Osteocyte (in vitro differentiated cells): ENCODE measurements at places on chromosomes 1 and 21. TPM values are rescaled to one million over a fixed set of nuclear protein-coding genes. Genes with fewer than 3 reads are reported as not detected.

The BEND5 gene
- 1.5 and 1.7 TPM in 2 replicates for total RNA-seq

The MIXL1 gene
- 0.18 TPM in 1 of 2 replicates, not detected in the other for total RNA-seq

DNA sequence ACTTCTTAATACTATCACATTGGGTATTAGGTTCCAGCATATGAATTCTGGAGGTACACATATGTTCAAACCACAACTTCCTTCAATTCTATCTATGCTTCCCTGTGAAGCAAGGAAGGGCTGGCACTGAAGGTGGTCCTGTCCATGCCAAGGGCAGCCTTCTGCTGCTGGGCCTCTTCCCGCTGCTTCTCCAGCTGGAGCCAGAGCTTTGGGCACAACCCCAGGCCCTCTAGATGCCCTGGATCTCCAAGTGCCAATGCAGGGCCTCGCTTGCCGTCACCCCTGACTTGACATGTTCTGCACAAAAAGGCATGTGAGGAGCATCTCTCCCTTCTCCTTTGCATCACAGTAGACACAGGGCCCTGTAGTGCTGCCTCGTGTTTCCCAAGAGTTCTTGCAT is 62.6 kb downstream of the STYXL2 start:
- no peak for DNase-seq
- H3K27ac ChIP-seq: no peak overlapping the region
- H3K27me3 ChIP-seq: no peaks in the 10 kb centered on the region
- H3K4me3 ChIP-seq: no peak overlapping the region

DNA sequence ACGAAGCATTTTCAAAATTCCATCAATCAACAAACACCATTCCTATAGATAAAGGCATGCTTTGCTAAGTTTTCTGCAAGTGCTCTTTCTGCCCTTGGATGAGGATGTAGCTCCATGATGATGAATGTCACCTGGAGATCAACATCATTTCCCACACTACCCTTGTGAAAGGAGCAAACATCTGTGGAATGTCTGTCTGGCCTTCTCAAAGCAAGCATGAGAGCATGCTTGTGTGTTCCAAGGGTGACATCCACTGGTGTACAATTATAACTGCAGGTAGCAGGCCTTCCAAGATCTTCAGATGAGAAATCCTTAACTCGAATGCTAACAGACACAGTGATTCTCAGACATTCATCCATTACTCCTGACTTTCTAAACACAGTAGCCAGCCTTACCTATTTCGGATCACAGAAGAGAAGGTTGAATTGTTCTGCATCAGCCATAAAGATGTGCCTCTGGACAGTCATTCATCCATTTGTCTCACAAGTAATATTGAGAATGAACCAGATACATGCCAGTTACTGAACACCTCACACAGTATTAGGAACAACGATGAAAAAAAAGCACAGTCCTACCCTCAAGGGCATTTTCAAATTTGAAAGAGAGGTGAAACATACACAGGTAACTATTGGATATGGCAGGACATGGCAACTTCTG is 162.4 kb downstream of the TPR start:
- H3K36me3 ChIP-seq: no peaks in the 10 kb centered on the region
- no peak overlapping the region for H3K27ac ChIP-seq

DNA sequence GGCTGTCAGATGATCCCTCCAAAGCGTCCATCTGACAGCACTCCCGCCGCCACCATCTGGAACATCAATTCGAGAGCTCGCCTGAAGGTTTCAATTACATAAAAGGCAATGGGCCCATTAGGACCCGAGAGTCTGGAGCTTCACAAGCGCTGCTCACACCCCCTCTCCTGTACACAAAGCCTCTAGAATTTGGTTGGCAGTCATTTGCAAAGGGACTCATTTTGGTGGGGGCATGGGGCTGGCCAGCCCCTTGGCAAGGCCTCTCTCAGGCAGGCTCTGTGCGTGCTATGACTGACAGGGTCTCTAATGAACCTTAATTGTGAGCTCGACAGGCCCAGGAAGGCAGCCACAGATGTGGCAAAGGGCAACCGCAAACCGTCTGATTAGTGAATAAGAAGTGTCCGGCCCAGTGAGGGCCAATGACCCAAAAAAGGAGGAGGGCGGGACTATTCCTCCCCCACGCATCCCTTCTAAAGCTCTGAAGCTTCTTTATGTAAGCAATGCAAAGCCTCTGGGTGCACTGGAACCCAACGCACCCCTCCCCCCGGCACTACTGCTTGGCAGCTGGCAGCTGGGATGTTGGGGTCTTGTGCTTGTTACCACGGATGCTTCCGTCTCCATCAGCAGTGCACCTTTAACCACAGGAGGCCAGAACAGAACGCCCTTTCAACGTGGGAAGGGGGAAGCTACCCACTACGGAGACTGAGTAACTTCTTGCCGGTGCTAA is 79.4 kb downstream of the CAPZB start:
- no peaks in the 10 kb centered on the region for H3K27me3 ChIP-seq
- peaks cover 55% of the 10 kb centered on the region for H3K4me1 ChIP-seq
- DNase-seq: no peak
- no peak overlapping the region for H3K4me3 ChIP-seq
- H3K27ac ChIP-seq: peak overlapping the region; percentile 77
- peaks cover 31% of the 10 kb centered on the region for H3K36me3 ChIP-seq

DNA sequence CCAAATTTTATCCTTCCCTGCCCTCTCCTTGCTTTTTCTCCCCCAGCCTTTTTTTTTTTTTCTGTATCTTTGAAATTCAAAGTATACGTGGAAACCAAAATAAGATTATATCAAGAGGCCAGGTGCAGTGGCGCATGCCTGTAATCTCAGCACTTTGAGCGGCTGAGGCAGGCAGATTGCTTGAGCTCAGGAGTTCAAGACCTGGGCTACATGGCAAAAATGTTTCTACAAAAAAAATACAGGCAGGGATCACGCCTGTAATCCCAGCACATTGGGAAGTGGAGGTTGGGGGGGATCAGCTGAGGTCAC is 6.6 kb upstream of the PRCC start:
- no peak for DNase-seq
- H3K27ac ChIP-seq: no peak overlapping the region
- no peaks in the 10 kb centered on the region for H3K27me3 ChIP-seq
- no peak overlapping the region for H3K4me3 ChIP-seq
- H3K4me1 ChIP-seq: no peaks in the 10 kb centered on the region
- no peaks in the 10 kb centered on the region for H3K36me3 ChIP-seq

DNA sequence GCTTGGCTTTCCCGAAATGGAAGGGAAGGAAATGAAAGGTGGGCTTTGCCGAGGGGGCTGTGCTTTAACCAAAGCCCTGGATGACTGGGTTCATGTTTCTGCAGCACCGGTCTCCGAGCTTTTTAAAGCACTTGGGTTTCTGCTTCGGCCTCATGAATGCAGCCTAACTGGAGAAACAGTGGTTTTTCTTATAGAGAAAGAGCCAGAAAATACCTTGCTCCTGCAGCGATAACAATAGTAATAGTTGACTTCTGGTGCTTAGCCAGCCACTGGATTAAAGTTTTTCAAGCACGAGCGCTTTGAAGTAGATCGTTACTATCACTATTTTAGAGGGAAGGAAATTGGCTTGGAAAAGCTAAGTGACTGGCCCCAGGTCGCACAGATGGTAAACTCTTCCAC is 500 bp upstream of the DOCK7 start:
- peak overlapping the region; percentile 96 for H3K4me3 ChIP-seq
- peak overlapping the region; percentile 96 for H3K27ac ChIP-seq
- H3K27me3 ChIP-seq: no peaks in the 10 kb centered on the region
- no peak for DNase-seq

GRCh38 chr1:23168079-23168444 is 594 bp downstream of the LUZP1 start:
- no peak for DNase-seq
- H3K4me1 ChIP-seq: peaks cover 64% of the 10 kb centered on the region
- no peaks in the 10 kb centered on the region for H3K27me3 ChIP-seq
- H3K36me3 ChIP-seq: no peaks in the 10 kb centered on the region
- H3K27ac ChIP-seq: peak overlapping the region; percentile 96

The KIF26B gene
- 8.6 and 8.8 TPM in 2 replicates for total RNA-seq

The BMP8B gene
- total RNA-seq: 0.08 TPM in 1 of 2 replicates, not detected in the other

GRCh38 chr1:228059634-228060457 is 22.7 kb upstream of the ARF1 start:
- peaks cover 50% of the 10 kb centered on the region for H3K27me3 ChIP-seq
- no peak overlapping the region for H3K27ac ChIP-seq
- no peak overlapping the region for H3K4me3 ChIP-seq
- peaks cover 3% of the 10 kb centered on the region for H3K4me1 ChIP-seq
- H3K36me3 ChIP-seq: no peaks in the 10 kb centered on the region

DNA sequence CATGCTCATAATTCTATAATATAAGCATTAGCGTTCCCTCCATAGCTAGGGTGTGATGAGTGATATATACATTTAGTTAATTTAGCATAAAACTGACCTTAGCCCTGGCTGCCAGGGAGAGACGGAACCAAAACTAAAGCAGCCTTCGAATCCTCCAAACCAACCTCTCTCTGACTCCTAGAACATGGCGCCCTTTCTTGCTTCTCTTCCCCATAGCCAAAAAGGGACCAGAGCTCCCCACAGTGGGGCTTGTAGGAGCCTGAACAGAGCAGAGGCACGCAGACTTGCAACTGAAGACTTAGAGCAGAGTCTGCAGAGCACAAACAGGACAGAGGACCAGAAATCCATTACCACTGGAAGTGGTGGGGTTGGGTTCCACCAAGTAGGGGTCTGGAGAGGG is 17.7 kb downstream of the IRF2BP2 start:
- no peak overlapping the region for H3K27ac ChIP-seq
- peak; percentile 48 for DNase-seq
- H3K4me1 ChIP-seq: peaks cover 9% of the 10 kb centered on the region
- H3K36me3 ChIP-seq: no peaks in the 10 kb centered on the region
- H3K27me3 ChIP-seq: no peaks in the 10 kb centered on the region
- no peak overlapping the region for H3K4me3 ChIP-seq

- no peaks in the 10 kb centered on the region for H3K27me3 ChIP-seq
- H3K27ac ChIP-seq: peak overlapping the region; percentile 51
- peaks cover 9% of the 10 kb centered on the region for H3K4me1 ChIP-seq
Observed at GRCh38 chr1:82934074-82934473, 1064.9 kb downstream of the TTLL7 start.

GRCh38 chr1:36710951-36711350 is 228.2 kb upstream of the CSF3R start:
- peaks cover 10% of the 10 kb centered on the region for H3K27me3 ChIP-seq
- H3K27ac ChIP-seq: no peak overlapping the region
- H3K36me3 ChIP-seq: no peaks in the 10 kb centered on the region
- no peak for DNase-seq
- H3K4me1 ChIP-seq: no peaks in the 10 kb centered on the region

DNA sequence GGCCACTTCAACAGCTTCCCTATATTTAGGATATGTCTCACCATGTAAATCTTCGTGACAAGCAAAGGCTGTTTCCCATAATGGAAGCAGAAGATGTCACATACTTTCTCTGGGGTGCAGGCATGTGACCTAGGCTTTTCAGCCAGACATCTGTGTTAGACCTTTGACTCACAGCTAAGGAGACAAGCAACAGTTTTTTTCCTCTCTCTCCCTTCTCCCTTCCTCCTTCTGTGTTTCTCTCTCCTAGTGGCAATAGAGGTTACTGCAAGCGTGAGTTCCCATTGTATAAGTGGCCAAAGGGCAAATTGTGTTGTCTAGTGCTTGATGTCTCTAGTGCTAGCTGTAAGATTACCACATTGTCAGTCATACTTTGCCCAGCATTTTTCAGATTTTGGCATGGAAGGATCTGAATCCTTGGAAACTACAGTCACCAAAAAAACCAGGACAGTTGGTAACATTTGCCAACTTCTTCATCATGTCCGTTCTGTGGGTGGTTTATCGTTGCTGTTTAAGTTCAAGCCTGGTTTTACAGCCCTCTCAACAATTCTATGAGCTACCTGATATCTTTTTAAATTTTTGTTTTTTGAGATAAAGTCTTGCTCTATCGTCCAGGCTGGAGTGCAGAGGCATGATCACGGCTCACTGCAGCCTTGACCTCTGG is 44.4 kb upstream of the RABGAP1L start:
- no peak overlapping the region for H3K4me3 ChIP-seq
- no peaks in the 10 kb centered on the region for H3K36me3 ChIP-seq
- H3K27me3 ChIP-seq: peaks cover 8% of the 10 kb centered on the region
- H3K27ac ChIP-seq: no peak overlapping the region

DNA sequence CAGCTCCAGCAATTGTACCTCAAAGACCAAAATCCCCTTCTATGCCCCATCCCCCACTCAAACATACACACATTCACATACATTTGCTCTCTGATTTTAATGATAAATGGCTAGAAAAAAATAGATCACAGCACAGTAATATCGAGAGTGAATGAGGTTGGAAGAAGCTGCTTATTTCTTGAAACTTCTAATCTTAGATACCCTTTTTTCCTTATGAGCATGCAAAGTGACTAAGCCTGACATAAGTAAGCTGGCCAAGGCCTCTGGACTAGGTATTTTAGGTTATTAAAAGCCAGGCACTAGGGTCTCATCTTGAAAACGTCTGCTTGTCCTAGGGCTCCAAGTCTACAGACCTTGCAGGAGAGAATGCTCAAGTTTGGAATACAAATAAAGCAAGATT is 133.6 kb downstream of the TGFBR3 start:
- DNase-seq: no peak
- no peaks in the 10 kb centered on the region for H3K27me3 ChIP-seq
- H3K36me3 ChIP-seq: peaks cover 10% of the 10 kb centered on the region
- no peak overlapping the region for H3K4me3 ChIP-seq
- no peak overlapping the region for H3K27ac ChIP-seq
- peaks cover 49% of the 10 kb centered on the region for H3K4me1 ChIP-seq

The CDC20 gene
- 15.2 and 18.7 TPM in 2 replicates for total RNA-seq

The CD1E gene
- total RNA-seq: not detected in 2 replicates

The TNFRSF8 gene
- total RNA-seq: not detected in 2 replicates

GRCh38 chr1:5993556-5994491 is 1.6 kb upstream of the NPHP4 start:
- DNase-seq: no peak
- H3K4me1 ChIP-seq: peaks cover 18% of the 10 kb centered on the region
- H3K27me3 ChIP-seq: no peaks in the 10 kb centered on the region
- no peak overlapping the region for H3K27ac ChIP-seq
- no peaks in the 10 kb centered on the region for H3K36me3 ChIP-seq

DNA sequence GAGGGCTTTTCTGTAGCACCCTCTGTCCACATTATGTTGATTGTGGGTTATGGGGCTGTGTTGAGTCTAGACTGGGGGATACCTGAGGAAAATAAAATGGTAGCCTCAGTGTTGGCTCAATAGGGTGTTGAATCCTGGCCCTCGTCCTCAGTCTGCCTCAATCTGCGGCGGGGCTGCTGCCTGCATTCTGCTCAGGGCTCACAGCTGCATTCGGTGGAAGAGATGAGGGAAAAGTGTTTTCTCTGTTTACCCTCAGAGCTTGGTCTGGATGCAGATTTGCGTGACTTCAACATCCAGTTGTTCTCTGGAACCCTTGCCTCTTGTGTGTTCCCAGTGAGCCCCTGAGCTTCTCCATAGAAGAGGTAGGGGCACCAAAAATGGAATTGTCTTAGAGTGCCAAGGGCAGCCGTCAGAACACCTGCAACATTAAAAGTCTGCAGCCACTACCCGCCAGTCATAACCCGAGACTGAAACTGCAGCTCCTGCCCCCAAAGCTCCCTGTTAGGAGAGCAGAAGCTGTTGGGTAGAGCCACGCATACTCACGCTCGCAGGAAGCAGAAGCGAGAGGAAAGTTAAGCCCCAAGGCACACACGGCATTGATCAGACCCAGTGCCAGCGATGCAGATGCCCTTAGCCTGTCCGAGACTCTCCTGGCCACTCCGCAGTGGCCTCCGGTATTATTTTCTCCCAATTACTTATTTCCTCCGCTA is 215.3 kb upstream of the C1orf174 start:
- H3K36me3 ChIP-seq: no peaks in the 10 kb centered on the region
- no peak for DNase-seq
- H3K4me3 ChIP-seq: no peak overlapping the region
- no peaks in the 10 kb centered on the region for H3K27me3 ChIP-seq
- no peak overlapping the region for H3K27ac ChIP-seq
